ENCODE measurements at places on chromosomes 11 and 22. TPM values are rescaled to one million over a fixed set of nuclear protein-coding genes. Genes with fewer than 3 reads are reported as not detected.

Gene PIWIL4
- 6.5 TPM for total RNA-seq

Gene TPBGL
- total RNA-seq: 0.22 TPM

Gene CD3E
- 1.5 TPM for total RNA-seq

Gene MS4A18
- total RNA-seq: not detected

Gene GRIK4
- 0.85 TPM for total RNA-seq

Gene NTM
- 1.7 TPM for total RNA-seq

Gene ZNF74
- 3.5 TPM for total RNA-seq

Gene CNIH2
- not detected for total RNA-seq

Gene C22orf42
- not detected for total RNA-seq

All from subcutaneous adipose tissue (tissue), 4 donors.